Neural progenitor cell (in vitro differentiated cells): ENCODE measurements at places on chromosomes 7 and 10. TPM values are rescaled to one million over a fixed set of nuclear protein-coding genes. Genes with fewer than 3 reads are reported as not detected.

The C10orf67 gene
- total RNA-seq, result not detected in 2 replicates

The OR9A2 gene
- not detected in 2 replicates for total RNA-seq

The TRIM50 gene
- not detected in 2 replicates for total RNA-seq

The CYP2C19 gene
- total RNA-seq, result not detected in 2 replicates

The ZNF425 gene
- total RNA-seq, result 4.2 and 15.7 TPM in 2 replicates

The BBS9 gene
- total RNA-seq, result 40.3 and 52.3 TPM in 2 replicates

The PAPOLB gene
- total RNA-seq, result 0.06 TPM in 1 of 2 replicates, not detected in the other

The TFPI2 gene
- 1.5 and 5.8 TPM in 2 replicates for total RNA-seq

The DDC gene
- total RNA-seq, result not detected in 2 replicates

The ADAM22 gene
- 10.7 and 13.7 TPM in 2 replicates for total RNA-seq

The A1CF gene
- total RNA-seq, result not detected in 2 replicates

The IMMP2L gene
- 12.8 and 21.5 TPM in 2 replicates for total RNA-seq

The POLR2J3 gene
- total RNA-seq, result 14.1 and 21.2 TPM in 2 replicates

The SFTPD gene
- 0.09 TPM in 1 of 2 replicates, not detected in the other for total RNA-seq

The OGA gene
- 197 and 275 TPM in 2 replicates for total RNA-seq

The C7orf25 gene
- total RNA-seq, result 6.4 and 8.6 TPM in 2 replicates

The HEPACAM2 gene
- 0.09 TPM in 1 of 2 replicates, not detected in the other for total RNA-seq

The UNCX gene
- total RNA-seq, result not detected in 2 replicates

The MTURN gene
- total RNA-seq, result 12.6 and 18.0 TPM in 2 replicates

The CLDN3 gene
- 1.6 and 14.2 TPM in 2 replicates for total RNA-seq

The ZNF117 gene
- 35.8 and 71.6 TPM in 2 replicates for total RNA-seq

The LHFPL3 gene
- total RNA-seq, result 0.12 and 0.30 TPM in 2 replicates

The BMPR1A gene
- total RNA-seq, result 60.8 and 76.2 TPM in 2 replicates

The PRR15 gene
- 0.77 and 1.7 TPM in 2 replicates for total RNA-seq

The LIPM gene
- not detected in 2 replicates for total RNA-seq

The CALCR gene
- total RNA-seq, result 0.22 TPM in 1 of 2 replicates, not detected in the other

The NXPH1 gene
- total RNA-seq, result 0.71 TPM in 1 of 2 replicates, not detected in the other

The TASOR2 gene
- 32.7 and 39.0 TPM in 2 replicates for total RNA-seq

The RAMP3 gene
- not detected in 2 replicates for total RNA-seq

The FAM25C gene
- total RNA-seq, result not detected in 2 replicates

The FEZF1 gene
- 330 and 467 TPM in 2 replicates for total RNA-seq

The HMX2 gene
- total RNA-seq, result 0.15 and 0.21 TPM in 2 replicates

The RASA4 gene
- total RNA-seq, result 6.1 and 22.8 TPM in 2 replicates

The PTPRE gene
- total RNA-seq, result 0.21 and 0.93 TPM in 2 replicates

The OR2A42 gene
- total RNA-seq, result 0.15 TPM in 1 of 2 replicates, not detected in the other

The PNLIPRP2 gene
- 0.74 and 1.6 TPM in 2 replicates for total RNA-seq

The TNKS2 gene
- 47.2 and 53.4 TPM in 2 replicates for total RNA-seq

The STK31 gene
- 0.93 and 2.8 TPM in 2 replicates for total RNA-seq

The TMEM178B gene
- total RNA-seq, result 2.9 and 3.7 TPM in 2 replicates

The UPK3B gene
- total RNA-seq, result 0.12 TPM in 1 of 2 replicates, not detected in the other

The HTR5A gene
- not detected in 2 replicates for total RNA-seq

The OIT3 gene
- total RNA-seq, result not detected in 2 replicates

The IKZF1 gene
- total RNA-seq, result 0.11 and 0.19 TPM in 2 replicates

The ANK3 gene
- 42.6 and 54.1 TPM in 2 replicates for total RNA-seq
